ENCODE measurements at places on chromosomes 6 and 20. TPM values are rescaled to one million over a fixed set of nuclear protein-coding genes. Genes with fewer than 3 reads are reported as not detected.

Gene TFAP2C
- not detected for total RNA-seq

Gene CTAGE9
- not detected for total RNA-seq

Gene MAP3K5
- 24.4 TPM for total RNA-seq

Gene CRIP3
- 42.2 TPM for total RNA-seq

Gene PGC
- not detected for total RNA-seq

Gene PI3
- total RNA-seq, result not detected
